ENCODE measurements at places on chromosomes 3 and 15. TPM values are rescaled to one million over a fixed set of nuclear protein-coding genes. Genes with fewer than 3 reads are reported as not detected.

DNA sequence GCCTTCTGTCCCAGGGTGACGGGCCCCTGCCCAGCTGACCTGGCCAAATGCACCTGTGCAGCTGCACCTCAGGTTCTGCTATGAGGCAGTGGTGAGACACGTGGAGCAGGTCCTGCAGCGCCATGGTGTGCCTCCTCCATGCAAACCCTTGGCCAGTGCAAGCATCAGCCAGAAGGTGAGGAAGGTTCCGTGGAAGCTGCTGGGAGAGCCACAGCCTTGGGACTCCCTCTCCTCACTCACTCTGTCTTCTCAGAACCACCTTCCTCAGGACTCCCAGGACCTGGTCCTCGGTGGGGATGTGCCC lies 31.6 kb downstream of the PTPN23 start:
- no peak for DNase-seq

DNA sequence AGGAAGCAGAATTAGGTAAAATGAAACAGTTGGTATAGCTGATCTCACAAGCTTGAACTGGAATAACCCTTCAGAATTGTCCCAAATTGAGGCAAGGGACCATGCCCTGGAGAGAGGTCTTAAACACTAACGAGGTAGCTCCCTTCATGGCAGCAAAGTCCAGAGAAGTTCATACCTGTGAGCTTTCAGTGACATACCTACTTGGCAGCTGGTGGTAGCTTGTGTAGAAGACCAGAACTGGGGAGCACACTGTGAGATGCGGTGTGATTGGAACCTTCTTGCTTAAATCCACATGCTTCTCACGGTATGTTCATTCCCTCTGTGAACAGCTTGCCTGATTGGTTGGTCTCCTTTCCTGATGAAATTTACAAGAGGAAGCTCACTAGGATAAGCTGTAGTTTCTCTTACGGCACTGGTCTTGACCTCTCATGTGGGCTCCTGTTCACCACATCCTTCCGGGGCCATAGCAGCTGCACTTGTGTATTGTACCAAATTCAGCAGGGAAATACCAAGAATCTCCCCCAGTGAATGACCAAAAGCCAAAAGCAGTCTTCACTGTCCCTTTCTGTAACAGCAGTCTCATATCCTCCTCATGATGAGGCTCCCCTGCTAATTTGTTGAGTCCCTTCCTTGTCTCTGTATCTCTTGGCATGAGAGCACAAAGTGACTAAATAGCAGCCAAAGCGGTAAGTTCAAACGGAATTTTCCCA lies 483.7 kb upstream of the FRG2C start:
- DNase-seq = no peak

Gene PLSCR5
- total RNA-seq = not detected

DNA sequence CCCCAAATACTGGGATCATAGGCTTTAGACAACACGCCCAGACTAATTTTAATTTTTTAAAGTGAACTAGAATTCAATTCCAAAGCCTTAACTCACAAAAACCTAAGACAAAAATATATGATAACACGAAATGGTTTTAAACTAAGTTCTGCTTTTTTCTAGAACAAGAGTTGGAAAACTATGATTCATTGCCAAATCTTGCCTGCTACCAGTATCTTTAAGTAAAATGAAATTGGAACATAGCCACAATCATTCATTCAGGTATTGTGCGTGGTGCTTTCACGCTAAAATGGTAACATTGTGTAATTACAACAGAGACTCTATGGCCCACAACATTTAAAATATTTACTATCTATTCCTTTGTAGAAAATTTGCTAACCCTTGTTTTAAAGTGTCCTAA lies 488.0 kb upstream of the ZNF385D start:
- no peak for DNase-seq

Gene NUP210
- 11.0 TPM for total RNA-seq

- DNase-seq = no peak
Measured at GRCh38 chr3:168618827-168619470, 523.2 kb upstream of the GOLIM4 start.

GRCh38 chr3:12179441-12179840 lies 20.7 kb upstream of the TIMP4 start:
- DNase-seq = no peak

GRCh38 chr3:9387322-9387655 lies 10.1 kb upstream of the SETD5 start:
- no peak for DNase-seq
